ENCODE measurements at places on chromosomes 7 and 10.

- DNase-seq = no peak
Measured at GRCh38 chr10:44939691-44940401, 19.8 kb upstream of the RASSF4 start.

- DNase-seq = peak; percentile 34
Measured at GRCh38 chr10:63265222-63265617, 132.1 kb downstream of the NRBF2 start.

DNA sequence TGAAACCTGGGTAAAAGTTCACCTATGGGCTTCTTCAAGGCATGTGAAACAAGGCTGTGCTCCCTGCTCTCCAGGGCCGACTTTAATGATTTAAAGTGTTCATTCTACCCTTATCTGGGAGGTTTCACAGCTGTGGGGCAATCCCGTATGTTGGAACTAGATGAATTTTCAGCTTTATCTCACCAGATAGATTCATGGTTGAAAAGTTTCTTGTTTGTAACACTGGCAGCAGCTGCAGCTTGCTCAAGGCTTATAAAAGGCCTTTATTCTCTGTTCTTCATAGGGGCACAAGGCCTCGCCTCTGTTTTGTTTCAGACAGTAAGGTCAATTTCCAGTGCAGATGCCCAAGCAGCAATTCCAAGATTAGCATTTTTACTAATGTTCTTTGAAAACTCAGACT is 70.4 kb upstream of the DNAJB12 start:
- peak; percentile 82 for DNase-seq

DNA sequence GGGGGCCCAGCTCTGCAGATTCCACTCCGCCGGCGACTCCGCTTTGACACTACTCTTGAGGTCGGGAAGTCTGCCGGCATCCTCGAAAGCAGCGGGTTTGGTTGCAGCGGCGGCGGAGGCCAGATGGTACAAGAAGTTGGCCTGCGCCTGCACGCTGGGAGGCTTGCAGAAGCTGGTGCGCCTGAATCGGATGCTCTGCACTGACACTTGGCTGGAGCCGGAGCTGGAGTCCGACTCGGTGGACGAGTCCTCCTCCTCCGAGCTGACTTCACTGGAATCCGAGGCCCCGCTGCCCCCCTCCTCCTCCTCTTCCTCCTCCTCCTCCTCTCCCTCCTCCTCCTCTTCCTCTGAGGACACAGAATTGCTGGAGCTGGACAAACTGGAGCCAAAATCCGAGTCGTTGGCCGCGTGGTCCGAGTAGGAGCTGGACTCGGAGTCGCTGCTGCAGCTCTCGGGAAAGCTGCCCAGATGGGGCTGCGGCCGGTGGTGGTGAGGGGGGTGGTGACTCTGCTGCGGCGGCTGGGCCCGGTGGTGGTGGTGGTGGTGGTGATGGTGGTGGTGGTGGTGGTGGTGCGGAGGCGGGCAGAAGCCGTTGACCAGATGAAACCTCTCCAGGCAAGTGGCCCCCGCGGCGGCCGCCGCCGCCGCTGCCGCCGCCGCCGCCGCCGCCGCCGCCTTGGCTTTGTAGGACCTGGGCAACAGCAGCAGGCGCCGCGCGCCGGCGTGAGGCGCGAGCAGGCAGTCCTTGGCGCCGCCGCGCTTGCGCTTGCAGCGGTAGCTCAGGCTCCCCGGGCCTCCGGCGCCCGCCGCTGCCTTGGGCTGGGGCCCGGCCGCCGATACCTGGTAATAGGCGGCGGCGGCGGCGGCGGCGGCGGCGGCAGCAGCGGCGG is 9.0 kb downstream of the SKIDA1 start:
- DNase-seq = peak; percentile 71

Measured in midbrain (tissue), 1 donor.